ENCODE measurements at places on chromosomes 5 and 9. TPM values are rescaled to one million over a fixed set of nuclear protein-coding genes. Genes with fewer than 3 reads are reported as not detected.

LURAP1L gene
- 11.8 TPM for total RNA-seq

SH3RF2 gene
- total RNA-seq = 0.26 TPM

HTR4 gene
- total RNA-seq = 0.40 TPM

CTXN3 gene
- total RNA-seq = not detected

CCDC187 gene
- total RNA-seq = 5.1 TPM

C9orf152 gene
- not detected for total RNA-seq

IL13 gene
- not detected for total RNA-seq

SOHLH1 gene
- total RNA-seq = not detected

SLC4A9 gene
- not detected for total RNA-seq

C7 gene
- 576 TPM for total RNA-seq

PRSS3 gene
- total RNA-seq = not detected

FGF18 gene
- total RNA-seq = 3.0 TPM

OR2K2 gene
- not detected for total RNA-seq

SMIM33 gene
- total RNA-seq = not detected

TNFSF8 gene
- 0.51 TPM for total RNA-seq

CARTPT gene
- not detected for total RNA-seq

PIP5KL1 gene
- 3.2 TPM for total RNA-seq

LAMC3 gene
- total RNA-seq = 3.1 TPM

RANBP3L gene
- total RNA-seq = 0.51 TPM

FGF1 gene
- total RNA-seq = 0.51 TPM

TMEM252 gene
- total RNA-seq = not detected

TBC1D13 gene
- 21.8 TPM for total RNA-seq

WNK2 gene
- 14.3 TPM for total RNA-seq

C5orf58 gene
- total RNA-seq = not detected

PITX1 gene
- total RNA-seq = 1.2 TPM

HEXB gene
- total RNA-seq = 169 TPM

CDK7 gene
- 4.4 TPM for total RNA-seq

UNC5A gene
- not detected for total RNA-seq

ITGA2 gene
- total RNA-seq = 2.1 TPM

LRRC26 gene
- total RNA-seq = not detected

NFIB gene
- total RNA-seq = 85.3 TPM

SERF1A gene
- 7.6 TPM for total RNA-seq

LCN12 gene
- not detected for total RNA-seq

GFI1B gene
- total RNA-seq = 0.14 TPM

PCDHB8 gene
- total RNA-seq = 5.4 TPM

MUSK gene
- 11.5 TPM for total RNA-seq

TMEM8B gene
- total RNA-seq = 11.3 TPM

CLTA gene
- total RNA-seq = 145 TPM

CXCL14 gene
- total RNA-seq = 4.4 TPM

PPIC gene
- 27.1 TPM for total RNA-seq

ADGRD2 gene
- total RNA-seq = not detected

CNTLN gene
- 11.3 TPM for total RNA-seq

EPB41L4B gene
- total RNA-seq = 3.9 TPM

GARIN3 gene
- not detected for total RNA-seq

DDX4 gene
- total RNA-seq = not detected

CMBL gene
- total RNA-seq = 20.3 TPM

BAAT gene
- total RNA-seq = not detected

TMEM171 gene
- total RNA-seq = not detected

FGF10 gene
- 0.77 TPM for total RNA-seq

DOK3 gene
- total RNA-seq = 20.0 TPM

TMC1 gene
- 0.90 TPM for total RNA-seq

TMEM245 gene
- 80.0 TPM for total RNA-seq

BTNL9 gene
- total RNA-seq = 9.0 TPM

SPATA31E1 gene
- not detected for total RNA-seq

SPARC gene
- 566 TPM for total RNA-seq

SPATA24 gene
- not detected for total RNA-seq

SLC6A3 gene
- not detected for total RNA-seq

AKNA gene
- total RNA-seq = 28.4 TPM

Data from uterus (tissue), 4 donors.